Glomerular endothelial cell (primary cell): ENCODE measurements at places on chromosomes 16 and 17. TPM values are rescaled to one million over a fixed set of nuclear protein-coding genes. Genes with fewer than 3 reads are reported as not detected.

The MT3 gene
- not detected in 2 replicates for total RNA-seq

The C17orf50 gene
- total RNA-seq = not detected in 2 replicates

The TNP2 gene
- not detected in 2 replicates for total RNA-seq

The CLEC18B gene
- 0.58 TPM in 1 of 2 replicates, not detected in the other for total RNA-seq

The BICDL2 gene
- not detected in 2 replicates for total RNA-seq

The NOG gene
- 12.1 and 64.4 TPM in 2 replicates for total RNA-seq

The HAP1 gene
- total RNA-seq = 0.99 TPM in 1 of 2 replicates, not detected in the other

The CBX2 gene
- total RNA-seq = 15.8 and 19.9 TPM in 2 replicates

The RASL10B gene
- total RNA-seq = 1.5 and 3.8 TPM in 2 replicates

The TEDC2 gene
- total RNA-seq = 12.1 and 16.1 TPM in 2 replicates

The GPR142 gene
- total RNA-seq = 0.10 TPM in 1 of 2 replicates, not detected in the other

The FKBP10 gene
- 230 and 241 TPM in 2 replicates for total RNA-seq

The PLLP gene
- total RNA-seq = 3.5 and 15.9 TPM in 2 replicates

DNA sequence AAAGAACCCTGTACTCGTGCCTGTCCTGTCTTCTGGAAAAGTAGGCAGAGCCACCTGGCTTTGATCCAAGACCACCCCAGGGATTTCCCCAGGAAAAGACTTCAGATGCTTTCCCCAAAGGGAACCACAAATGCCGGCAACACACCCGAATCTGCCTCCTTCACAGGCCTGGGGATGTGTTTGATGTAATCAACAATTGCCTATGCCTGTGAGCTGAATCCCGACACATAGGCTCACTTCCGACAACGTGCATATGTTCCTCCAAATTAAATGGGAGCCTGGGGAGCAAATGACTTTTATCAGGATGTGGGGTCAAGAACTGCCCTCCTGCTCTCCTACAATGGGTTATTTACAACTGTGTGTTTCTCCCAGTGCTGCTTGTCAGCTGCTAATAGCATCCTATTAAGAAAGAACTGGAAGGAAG is 535.2 kb upstream of the CDH11 start:
- DNase-seq = no peak

- DNase-seq = no peak
Observed at GRCh38 chr17:17683710-17684365, 2.6 kb downstream of the RAI1 start.

DNA sequence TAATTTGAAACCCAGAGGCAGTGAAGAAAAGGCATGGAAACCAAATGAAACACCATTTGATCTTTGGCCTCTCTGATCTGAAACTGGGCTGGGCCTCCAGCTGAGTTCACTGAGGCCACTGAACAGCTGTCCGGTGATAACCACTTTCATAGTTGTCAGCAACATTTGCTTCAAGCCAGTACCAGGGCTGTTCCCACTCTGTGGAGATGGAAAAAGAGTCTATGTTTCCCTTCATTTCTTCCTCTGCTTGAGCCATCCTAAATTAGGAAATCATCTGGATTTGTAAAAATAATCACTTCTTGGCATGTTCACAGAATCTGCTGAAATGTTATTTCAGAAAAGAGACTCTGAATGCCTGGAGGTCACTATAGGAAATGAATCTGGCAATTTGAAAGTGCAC is 119.3 kb downstream of the STX8 start:
- no peak for DNase-seq

DNA sequence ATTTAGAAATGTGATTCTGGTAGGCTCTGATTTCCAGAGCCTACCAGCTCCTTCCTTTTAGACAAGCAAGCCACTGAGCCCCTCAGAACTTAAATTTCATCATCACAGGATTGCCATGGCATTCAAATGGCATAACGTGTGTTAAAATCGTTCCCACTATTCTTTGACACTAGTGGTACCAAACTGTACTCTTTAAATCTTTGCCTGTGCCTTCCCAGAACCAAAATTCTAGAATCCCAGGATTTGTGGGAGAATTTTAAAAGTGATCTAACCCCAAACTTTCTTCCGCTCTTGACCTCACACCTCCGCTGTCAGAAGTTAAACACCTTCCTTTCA is 287 bp upstream of the INTS2 start:
- DNase-seq = peak; percentile 4

GRCh38 chr17:40561294-40561870 is 3.9 kb downstream of the CCR7 start:
- DNase-seq = no peak

GRCh38 chr16:29182501-29182900 is 197.6 kb downstream of the LAT start:
- no peak for DNase-seq

DNA sequence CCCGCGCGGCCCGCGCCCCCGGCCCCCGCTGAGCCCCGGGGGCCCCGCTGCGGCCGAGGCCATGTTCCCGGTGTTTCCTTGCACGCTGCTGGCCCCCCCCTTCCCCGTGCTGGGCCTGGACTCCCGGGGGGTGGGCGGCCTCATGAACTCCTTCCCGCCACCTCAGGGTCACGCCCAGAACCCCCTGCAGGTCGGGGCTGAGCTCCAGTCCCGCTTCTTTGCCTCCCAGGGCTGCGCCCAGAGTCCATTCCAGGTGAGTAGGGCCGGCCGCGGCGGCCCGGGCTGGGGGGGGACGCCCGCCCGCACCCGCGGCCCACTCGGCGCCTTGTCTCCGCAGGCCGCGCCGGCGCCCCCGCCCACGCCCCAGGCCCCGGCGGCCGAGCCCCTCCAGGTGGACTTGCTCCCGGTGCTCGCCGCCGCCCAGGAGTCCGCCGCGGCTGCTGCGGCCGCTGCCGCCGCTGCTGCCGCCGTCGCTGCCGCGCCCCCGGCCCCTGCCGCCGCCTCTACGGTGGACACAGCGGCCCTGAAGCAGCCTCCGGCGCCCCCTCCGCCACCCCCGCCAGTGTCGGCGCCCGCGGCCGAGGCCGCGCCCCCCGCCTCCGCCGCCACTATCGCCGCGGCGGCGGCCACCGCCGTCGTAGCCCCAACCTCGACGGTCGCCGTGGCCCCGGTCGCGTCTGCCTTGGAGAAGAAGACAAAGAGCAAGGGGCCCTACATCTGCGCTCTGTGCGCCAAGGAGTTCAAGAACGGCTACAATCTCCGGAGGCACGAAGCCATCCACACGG is 504 bp downstream of the MAZ start:
- no peak for DNase-seq

DNA sequence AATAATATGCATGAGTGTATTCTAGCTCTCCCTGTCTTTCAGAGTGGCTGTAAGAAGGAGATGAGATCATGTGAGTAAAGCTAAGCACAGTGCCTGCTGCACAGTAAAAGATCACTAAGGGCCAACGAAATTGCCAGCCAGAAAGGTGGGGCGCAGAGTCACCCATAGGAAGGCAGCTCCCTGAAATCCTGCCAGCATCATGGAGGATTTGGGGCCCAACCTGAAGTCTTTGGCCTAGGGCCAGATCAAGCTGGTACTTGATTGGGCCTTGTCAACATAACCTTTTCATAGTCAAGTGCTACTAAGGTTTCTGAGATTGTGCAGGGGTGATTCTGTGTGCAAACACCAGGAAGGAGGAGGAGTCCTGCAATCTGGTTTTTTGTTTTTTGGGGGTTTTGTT is 16.5 kb downstream of the SCNN1B start:
- DNase-seq = no peak

DNA sequence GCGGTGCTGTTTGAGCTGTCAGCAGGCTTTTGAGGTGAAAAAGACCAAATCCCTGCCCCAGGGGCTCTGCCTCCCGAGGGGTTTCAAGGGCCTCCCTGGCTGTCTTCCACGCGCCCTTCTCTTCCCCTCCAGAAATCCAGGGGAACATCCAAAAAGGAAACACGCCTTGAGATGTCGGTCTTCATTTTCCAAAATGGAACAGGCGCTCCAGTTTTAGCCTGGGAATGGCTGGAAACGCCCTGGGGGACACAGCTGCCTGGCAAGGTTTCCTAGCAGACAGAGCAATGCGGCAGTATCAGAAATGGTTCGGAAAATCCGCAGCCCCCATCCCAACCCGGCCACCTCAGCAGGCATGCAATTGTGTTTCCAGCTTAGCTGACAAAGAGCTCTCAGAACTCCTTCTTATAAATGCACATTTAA is 16.6 kb upstream of the LITAF start:
- DNase-seq = no peak

GRCh38 chr17:73071066-73071999 is 21.2 kb downstream of the SLC39A11 start:
- no peak for DNase-seq

DNA sequence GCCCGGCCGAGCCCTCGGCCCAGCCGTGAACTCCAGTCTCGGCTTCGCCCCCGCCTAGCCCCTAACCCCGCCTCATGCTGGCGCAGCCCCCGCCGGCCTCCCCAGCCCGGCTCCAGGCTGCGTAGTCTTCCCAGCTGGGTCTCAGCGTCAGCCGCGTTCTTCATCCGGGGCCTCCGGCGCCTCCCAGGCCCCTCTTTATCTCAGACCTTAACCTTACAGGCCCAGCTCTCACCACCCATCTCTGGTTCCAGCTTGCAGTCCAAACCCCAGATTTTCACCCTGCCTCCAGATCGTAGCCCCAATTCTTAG is at the start of gene PROCA1:
PROCA1 (minus strand) TSS at position 166 of the 309 bp plus-strand sequence. CDS start 228 bp downstream, outside the sequence.
- no peak for DNase-seq

- DNase-seq = peak; percentile 72
Observed at GRCh38 chr16:80824623-80825364, 20.4 kb upstream of the CDYL2 start.

GRCh38 chr16:61540216-61540615 is 496.0 kb downstream of the CDH8 start:
- DNase-seq = no peak

- no peak for DNase-seq
Observed at GRCh38 chr16:75266738-75267630, 15.6 kb upstream of the BCAR1 start.

- no peak for DNase-seq
Observed at GRCh38 chr16:30996985-30997724, 12.1 kb downstream of the HSD3B7 start.
